ENCODE measurements at places on chromosomes 4 and X. TPM values are rescaled to one million over a fixed set of nuclear protein-coding genes. Genes with fewer than 3 reads are reported as not detected.

Gene F8A3
- not detected for polyA plus RNA-seq

Gene CORIN
- not detected for polyA plus RNA-seq

GRCh38 chr4:3415471-3416141, 26.2 kb upstream of the HGFAC start:
- DNase-seq, result no peak

- no peak for DNase-seq
Measured at GRCh38 chr4:10808591-10808990, 124.0 kb upstream of the CLNK start.

DNA sequence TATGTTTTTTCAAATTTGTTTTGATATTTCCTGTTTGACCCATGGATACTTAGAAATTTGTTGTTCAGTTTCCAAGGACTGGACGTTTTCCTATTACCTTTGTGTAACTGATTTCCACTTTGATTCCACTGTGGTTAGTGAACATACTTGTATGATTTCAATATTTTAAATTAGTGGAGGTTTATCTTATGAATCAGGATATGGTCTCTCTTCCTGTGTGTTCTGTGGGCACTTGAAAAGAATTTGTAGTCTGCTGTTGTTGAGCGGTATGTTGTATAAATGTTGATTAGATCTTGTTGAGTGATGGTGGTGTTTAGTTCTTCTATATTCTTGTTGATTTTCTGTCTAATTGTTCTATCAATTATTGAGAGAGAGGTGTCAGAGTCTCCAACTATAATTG, 21.2 kb upstream of the LAMTOR3 start:
- no peak for DNase-seq

DNA sequence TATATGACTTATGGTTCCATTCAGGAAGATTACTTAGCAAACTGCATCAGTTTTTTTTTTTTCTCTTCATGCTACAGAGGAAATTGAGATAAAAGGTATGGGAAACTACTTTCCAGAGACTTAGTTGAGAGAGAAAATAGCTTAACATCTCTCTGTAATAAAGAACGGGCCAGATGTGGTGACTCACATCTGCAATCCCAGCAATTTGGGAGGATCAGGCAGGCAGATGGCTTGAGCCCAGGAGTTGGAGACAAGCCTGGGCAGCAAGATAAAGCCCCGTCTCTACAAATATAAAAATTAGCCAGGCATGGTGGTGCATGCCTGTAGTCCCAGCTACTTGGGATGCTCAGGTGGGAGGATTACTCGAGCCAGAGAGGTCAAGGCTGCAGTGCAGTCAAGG, 271.2 kb upstream of the TENM3 start:
- no peak for DNase-seq

DNA sequence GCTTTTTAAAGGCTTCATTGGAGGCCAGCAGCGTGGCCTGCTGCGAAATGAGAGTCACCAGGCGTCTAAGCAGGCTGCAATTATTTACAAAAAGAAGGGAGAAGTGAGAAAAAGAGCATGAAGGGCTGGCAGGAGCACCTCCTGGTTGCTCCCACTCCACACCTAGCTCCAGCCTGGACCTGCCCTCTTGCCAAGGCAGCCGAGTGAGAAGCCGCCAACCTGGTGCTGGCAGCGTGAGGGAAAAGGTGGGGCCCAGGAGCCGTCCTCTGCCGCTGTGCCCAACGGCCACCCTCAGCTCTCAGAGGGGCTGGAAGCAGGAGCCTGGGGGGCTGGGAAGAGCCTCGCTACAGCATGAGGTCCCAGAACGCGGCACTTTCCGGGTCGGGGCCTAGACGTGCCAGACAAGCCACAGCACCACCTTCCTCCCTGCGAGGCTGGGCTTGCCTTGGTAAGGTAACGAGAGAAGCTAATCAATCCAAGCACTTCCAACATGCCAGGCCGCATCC, 16.3 kb downstream of the SLC6A8 start:
- no peak for DNase-seq

DNA sequence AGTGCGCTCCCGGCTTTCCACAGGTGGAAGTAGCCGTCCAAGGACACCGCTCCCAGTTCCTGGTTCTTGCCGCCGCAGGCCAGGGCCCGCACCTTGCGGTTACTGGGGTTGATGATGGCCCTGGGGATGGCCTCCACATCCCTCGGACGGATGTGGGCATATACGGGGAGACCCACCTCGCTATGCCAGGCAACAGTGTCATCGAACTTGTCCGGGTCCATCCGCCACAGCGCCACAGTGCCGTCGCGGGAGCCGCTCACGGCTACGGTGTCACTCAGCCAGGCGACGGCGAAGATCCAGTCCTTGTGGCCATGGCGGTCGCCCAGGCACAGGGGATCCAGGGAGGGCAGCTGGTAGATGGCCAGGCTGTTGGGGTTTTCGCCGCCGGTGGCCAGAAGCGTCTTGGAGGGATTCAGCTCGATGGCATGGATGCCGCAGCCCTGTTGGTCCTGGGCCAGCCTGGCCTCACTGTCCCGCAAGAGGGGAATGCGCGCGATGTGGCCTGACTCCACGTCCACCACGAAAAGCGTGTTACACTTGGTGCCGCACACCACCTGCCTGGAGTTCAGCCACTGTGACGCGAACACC, 795 bp downstream of the DCAF12L1 start:
- no peak for DNase-seq

GRCh38 chrX:147570483-147570882, 341.2 kb upstream of the FMR1 start:
- no peak for DNase-seq
